ENCODE measurements at places on chromosomes 11 and 22.
A peak's percentile ranks its signal among the peaks of the same experiment; 100 is the strongest.

- no peak for DNase-seq
Observed at GRCh38 chr11:47163898-47164297, 12.8 kb downstream of the ARFGAP2 start.

- DNase-seq = peak; percentile 97
Observed at GRCh38 chr22:36387959-36388726, at the start of gene MYH9. TSS of gene MYH9 (minus strand) at chr22:36387967. CDS start at chr22:36349236, 38,731 bp downstream.

GRCh38 chr11:120306519-120307242 is 18.4 kb upstream of the TLCD5 start:
- no peak for DNase-seq

DNA sequence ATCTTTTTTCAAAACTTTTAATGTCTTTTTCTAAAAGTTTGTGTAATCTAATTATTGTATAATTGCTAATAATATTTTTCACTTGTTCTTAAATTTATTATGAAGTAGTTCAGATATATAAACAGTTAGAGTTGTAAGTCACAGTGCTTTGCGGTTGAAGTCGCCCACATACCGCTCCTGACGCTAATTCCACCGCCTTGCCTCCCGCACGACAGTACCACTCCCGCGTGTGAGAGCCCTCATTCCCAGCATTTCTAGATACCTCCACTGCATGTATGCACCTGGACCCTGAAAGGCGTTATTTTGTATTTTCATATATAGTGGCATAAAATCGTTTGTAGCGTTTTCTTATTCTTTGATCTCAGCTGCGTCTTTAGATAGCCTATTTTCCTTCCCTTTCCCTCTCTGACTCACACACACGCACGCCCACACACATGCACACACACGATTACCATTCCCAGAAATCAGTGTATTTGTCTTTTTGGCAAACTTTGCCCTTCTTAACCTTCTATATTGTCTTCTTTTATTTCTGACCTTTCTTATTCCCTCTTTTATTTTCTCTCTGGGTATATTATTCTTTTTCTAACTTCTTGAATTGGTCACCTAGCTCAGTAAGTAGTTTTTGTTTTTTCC is 56.4 kb upstream of the PITPNB start:
- DNase-seq = no peak

- DNase-seq = no peak
Observed at GRCh38 chr11:80502511-80502910, 1061.7 kb upstream of the TENM4 start.

GRCh38 chr22:39738746-39739145 is 154.8 kb downstream of the ENTHD1 start:
- no peak for DNase-seq

- no peak for DNase-seq
Observed at GRCh38 chr11:65573391-65574079, 1.2 kb downstream of the FAM89B start.

GRCh38 chr11:40328890-40329614 is 1130.4 kb downstream of the LRRC4C start:
- no peak for DNase-seq

- DNase-seq = no peak
Observed at GRCh38 chr11:106424111-106424510, 346.6 kb downstream of the AASDHPPT start.

DNA sequence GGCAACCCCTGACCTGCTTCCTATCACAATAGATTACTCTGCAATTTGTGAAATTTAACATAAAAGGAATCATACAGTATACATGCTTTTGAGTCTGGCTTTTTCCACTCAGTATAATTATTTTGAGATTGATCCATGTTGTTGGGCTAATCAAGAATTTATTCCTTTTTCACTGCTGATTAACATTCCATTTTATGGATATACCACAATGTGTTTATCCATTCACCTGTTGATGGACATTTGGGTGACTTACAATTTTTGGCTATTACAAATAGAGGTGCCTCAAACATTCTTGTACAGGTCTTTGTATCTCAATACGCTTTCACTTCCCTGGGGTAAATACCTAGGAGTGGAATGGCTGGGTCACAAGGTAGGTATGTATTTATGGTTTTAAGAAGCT is 24.9 kb downstream of the TENM4 start:
- DNase-seq = no peak

DNA sequence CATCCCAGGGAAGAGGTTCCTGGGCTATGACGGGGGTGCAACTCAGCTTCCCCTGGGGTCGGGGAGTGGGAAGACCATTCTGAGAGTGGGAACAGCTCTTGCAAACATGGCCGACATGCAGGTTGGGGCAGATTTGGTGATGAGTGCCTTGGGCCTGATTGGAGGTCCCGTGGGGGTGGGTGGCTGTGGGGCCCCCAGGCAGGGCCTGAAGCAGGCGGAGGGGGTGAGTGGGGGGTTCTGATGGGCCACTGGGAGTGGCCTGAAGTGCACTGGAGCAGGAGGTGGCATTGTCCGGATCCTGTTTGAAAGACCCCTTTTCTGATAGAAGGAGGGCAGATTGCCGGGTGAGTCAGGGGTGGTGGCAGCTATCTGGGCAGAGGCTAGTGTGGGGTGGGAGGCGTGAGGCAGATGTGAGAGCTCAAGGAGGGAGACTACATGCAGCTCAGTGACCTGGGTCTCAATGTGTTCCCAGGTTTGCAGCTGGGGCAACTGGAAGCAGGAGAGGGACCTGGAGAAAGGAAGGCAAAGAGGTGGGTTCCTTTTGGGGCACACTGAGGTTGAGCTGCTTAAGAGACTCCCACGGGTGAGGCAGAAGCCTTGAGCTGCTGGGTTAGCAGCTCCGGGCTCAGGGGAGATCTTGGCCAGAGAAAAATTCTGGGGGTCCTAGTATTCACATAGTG is 15.1 kb downstream of the MYEOV start:
- DNase-seq = no peak

- no peak for DNase-seq
Observed at GRCh38 chr11:75237050-75237449, 3.5 kb upstream of the TPBGL start.

GRCh38 chr11:128809128-128809527 is 58.0 kb downstream of the KCNJ1 start:
- no peak for DNase-seq

DNA sequence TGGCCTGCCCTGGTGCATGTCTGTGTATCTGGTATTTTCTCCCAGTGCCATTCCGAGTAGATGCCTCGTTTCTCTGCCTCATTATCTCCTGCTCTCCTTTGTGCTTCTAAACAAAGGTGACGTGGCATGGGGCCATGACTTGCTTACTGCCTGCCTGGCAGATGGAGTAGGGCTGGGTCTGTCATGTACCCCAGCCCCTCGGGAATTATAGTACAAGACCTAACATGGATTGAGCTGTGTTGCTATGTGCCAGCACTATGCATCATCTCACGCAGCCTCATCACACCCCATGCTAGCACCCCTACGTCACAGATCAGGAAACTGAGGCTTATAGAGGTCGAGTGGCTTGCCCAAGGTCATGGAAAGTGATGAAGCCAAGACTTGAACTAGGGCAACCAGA is 88.1 kb downstream of the GALNT18 start:
- no peak for DNase-seq

- no peak for DNase-seq
Observed at GRCh38 chr11:57560146-57560545, 7.3 kb downstream of the UBE2L6 start.

DNA sequence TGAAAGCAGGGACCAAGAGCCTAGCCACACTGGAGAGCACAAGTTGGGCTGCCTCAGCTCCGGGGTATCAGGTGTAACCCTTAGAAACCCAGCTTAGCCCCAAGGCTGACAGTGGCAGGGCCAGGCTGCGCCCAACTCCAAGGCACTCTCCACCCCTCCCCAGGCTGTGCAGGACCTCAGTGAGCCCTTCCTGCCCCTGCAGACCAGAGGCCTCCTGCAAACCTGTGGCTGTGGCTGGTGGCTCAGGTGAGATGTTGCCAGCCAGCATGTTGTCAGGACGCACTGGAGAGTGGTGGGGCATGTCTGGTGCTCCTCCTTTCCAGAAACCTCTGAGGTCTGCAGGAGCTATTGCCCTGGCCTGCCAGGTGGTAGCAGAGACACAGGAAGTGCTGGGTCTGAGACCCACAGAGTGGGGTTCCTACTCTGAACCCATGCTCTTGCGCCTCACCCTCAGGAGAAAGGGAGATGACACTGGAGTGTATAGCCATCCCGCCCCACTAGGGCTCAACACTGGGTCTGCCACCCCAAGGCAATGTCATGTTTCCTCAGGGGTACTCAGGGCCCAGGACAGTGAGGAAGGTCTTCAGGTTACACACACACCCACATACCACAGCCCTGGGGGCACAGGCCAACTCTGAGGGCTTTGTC is 2.4 kb upstream of the SCARF2 start:
- no peak for DNase-seq

DNA sequence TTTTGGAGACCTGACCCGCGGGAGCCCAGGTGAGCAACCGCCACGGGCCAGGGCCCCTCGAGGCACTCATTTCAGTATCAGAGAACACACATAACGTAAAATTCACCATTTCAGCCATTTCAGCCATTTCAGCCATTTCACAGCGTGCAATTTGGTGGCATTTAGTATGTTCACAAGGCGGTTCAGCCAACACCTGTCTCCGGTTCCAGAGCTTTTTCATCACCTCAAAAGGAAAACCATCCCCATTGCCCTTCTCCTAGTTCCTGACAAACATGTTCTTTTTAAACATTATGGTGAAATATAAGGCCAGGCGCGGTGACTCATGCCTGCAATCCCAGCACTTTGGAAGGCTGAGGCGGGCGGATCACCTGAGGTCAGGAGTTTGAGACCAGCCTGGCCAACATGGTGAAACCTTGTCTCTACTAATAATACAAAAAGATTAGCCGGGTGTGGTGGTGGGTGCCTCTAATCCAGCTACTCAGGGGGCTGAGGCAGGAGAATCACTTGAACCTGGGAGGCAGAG is 119.3 kb downstream of the KCNQ1 start:
- no peak for DNase-seq

DNA sequence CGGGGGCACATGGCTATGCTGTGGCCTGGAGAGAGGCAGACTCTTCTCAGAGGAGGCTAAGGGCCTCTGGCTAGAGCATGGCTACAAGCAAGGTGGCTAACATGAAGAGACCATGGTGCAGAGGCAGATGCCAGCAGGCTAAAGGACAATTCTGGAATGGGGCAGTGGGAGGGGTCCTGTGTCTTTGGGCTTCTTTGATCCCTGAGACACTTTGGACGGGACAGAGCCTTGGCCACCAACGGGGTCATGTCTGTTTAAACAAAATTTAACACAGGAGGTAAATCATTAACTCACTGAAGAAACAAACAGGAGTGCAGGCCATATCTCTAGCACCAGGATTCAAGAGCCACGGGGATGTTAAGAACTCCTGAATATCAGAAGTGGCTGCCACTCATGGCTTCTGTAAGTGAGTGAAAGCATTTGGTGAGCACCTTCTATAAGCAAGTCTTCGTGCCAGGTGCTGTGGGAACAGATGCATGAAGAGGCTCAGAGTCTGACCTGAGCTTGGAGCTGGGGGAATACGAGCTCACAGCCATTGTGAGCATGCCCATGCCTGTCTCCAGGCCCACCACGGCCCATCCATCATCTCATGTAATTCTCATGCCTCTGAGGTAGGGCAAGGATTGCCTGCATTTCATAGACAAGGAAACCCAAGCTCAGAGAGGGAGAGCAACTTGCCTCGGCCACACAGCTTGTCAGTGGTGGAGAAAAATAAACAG is 18.3 kb upstream of the ZNRF3 start:
- DNase-seq = no peak

DNA sequence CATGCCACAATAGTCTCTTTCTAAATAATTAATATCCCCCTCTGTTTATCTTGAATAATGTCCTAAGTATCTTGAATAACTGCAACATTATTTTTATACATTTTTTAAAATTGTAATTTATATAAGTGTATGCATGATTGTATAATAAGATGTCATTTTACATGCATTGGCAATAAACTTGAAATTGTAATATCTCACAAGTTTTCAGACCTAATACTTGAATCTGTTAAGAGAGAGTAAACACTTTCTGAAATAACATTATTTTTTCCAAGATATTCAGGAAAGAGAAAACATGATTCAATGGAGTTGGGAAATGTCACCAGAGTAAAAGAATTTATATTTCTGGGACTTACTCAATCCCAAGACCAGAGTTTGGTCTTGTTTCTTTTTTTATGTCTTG is at the start of gene OR4D11:
Gene OR4D11 (plus strand): TSS at position 301 of the 400 bp plus-strand sequence. CDS start 0 bp downstream, at position 301.
- no peak for DNase-seq

DNA sequence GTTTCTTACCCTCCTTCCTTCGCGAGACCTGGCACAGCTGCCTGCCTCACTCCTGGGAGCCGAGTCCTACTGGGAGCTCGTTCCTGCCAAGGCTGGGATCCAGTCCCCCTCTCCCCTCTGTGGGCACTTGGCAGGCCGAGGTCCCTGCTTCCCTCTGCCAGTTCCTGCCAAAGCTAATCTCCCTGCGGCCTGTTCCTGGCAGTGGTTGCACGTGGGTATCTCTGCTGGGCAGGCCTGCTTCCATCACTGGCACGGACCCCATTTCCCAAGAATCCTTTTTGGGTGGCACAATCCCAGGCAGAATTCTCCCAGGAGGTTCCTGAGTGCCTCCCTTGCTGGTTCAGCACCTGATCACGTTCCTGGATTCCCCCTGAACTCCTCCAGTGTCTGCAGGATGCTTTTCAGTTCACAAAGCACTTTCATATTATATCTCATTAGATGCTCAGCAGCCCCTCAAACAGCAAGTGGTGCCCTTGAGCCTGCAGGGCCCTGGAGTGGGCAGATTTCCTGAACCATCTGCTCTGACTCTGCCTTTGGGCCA is 96.5 kb downstream of the RRM1 start:
- DNase-seq = no peak

DNA sequence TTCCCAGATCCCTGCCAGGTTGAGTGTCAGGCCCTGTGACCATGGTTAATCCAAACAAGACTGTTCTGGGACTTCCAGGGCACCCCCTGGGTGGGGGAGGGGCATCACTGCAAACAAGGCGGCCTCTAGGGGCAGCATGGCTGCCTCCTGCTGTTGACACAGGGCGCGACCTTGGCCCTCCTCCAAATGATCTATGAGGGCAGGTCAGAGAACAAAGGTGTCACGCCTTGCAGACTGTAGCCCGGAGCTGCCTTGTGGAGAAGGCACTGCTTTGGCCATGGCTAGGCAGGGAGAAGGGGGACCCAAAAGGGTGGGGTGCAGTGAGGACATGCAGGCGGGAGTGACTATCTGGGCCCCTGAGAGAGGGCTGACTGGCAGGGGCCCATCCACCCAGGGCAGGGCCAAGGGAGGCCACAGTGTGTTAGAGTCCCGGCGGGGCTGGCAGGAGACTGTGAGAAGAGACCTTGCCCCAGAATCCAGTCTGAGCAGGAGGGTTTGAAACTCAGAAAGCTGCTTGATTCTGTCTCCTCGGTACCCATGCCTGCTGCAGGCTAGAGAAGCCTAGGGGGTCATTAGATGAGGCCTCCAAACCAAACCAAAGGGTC is 35.6 kb downstream of the KCNC1 start:
- no peak for DNase-seq

DNA sequence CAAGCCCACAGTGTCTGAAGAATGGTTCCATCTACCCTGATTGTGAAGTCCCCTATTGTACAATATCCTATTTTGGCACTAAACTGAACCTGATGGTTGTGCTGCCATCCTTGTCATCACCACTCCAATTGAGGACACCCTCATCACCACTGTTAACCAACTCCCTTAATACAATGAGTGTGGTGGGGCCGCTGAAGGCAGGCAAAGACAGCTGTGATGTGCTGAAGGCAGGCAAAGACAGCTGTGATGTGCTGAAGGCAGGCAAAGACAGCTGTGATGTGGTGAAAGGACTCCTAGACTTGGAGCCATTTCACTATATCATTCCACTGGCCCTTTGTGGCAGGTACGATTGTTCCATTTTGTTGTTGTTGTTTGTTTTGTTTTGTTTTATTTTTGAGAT is 481.6 kb downstream of the SOX6 start:
- DNase-seq = no peak

- no peak for DNase-seq
Observed at GRCh38 chr11:35909511-35910265, 34.2 kb upstream of the LDLRAD3 start.

All from esophagus squamous epithelium (tissue), 5 donors.